ENCODE measurements at places on chromosomes 7 and 10.

DNA sequence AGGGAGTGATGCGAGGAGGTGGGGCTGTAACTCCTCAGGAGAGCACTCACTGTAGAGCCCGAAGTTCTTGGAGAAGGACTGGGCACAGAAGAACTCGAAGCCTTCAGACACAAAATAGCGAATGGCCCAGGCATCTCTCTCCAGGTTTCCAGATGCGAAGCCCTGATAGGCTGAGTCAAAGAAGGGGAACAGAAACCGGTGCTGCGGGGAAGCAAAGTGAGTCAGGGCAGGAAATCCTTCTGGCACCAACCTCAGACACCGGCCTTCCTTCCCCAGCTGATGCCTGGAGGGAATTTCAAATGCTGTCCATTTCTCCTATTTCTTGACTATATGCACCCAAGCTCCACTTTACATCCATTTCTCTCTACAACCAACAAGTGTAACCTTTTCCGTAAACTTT, 26.8 kb downstream of the GOT1 start:
- no peak for DNase-seq

GRCh38 chr7:32496052-32496813, 944 bp downstream of the AVL9 start:
- no peak for DNase-seq

DNA sequence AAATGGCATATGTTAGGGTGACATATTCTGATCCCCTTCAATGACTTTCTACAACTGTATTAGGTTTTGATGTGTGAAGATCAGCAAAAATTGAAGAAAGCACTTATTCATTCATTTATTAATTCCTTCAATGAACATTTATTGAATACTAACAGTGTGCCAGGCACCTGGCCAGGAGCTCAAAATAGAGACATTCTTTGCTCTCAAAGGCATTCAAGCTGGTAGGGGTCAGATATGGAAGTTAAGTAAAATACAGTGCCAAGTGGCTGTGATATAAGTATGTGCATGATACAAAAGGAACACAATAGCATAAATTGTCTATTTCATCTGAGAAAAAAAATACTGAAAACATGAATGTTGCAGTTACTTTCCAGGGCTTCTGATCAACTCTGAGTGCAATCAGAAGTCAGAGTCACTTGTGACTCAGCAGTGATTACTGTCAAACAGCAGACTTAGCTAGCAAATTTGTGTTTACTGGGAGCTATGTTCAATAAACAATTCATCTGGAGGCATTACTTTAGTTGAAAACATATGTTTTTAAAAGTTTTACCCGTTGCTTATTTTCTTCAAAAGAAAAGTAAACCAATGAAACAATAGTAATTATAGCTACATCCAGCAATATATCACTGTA, 60.4 kb upstream of the CACNB2 start:
- DNase-seq: no peak

DNA sequence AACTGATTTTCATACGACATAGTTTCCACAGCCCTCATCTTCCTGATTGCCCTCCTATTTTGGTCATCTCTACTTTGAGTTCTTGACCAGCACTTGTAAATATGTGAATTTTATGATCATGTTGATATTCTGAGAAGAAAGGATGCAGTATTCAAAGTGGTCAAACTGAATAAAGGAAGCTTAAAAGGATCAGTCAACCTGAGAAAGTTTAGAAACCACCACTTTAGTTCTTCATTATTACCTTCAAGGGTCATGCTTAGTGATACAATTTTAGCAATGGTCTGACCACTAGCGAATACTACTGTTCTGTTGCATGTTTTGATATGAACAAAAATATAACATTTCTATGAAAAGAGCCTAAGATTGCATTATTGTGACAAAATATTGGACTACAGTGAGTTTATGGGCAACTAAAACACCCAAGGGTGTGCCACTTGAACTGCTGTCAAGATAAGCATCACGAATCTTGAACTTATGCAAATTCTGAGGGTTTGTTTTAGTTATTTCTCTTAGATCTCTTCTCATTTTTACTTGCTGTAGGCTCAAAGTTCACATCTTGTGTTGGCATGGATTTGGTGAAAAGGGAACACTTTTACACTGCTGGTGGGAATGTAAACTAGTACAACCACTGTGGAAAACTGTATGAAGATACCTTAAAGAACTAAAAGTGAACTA, 247.7 kb downstream of the IPMK start:
- DNase-seq: no peak

GRCh38 chr7:6277476-6277875, 5.1 kb upstream of the CYTH3 start:
- no peak for DNase-seq

DNA sequence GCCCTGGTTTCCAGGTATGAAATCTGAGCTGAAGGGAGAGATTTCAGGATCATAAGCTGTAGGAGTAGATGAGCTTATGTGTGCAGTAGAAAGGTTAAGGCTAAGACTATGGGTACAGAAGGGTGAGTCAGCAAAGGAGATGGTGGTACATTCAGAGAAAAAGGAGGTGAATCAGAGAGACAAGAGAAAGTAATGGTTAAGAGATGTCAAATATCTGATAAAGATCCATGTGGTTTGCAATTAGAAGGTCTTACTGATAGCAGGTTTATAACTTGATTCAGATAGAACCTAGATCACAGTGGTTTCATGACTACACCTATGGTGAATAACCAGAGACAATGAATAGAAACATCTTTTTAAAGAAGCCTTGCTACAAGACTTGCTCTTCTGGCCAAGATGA, 4.5 kb upstream of the NPY start:
- DNase-seq: no peak

GRCh38 chr10:30827531-30828120, 198.1 kb upstream of the LYZL2 start:
- DNase-seq: no peak

GRCh38 chr7:66069732-66070131, 5.9 kb upstream of the ASL start:
- no peak for DNase-seq

- DNase-seq: no peak
Measured at GRCh38 chr10:30062090-30062489, 2.7 kb upstream of the JCAD start.

GRCh38 chr10:130459851-130460490, 323.8 kb downstream of the GLRX3 start:
- DNase-seq: no peak

GRCh38 chr10:13810568-13810967, 223.8 kb downstream of the PRPF18 start:
- no peak for DNase-seq

- DNase-seq: no peak
Measured at GRCh38 chr10:88063861-88064557, 200.6 kb downstream of the PTEN start.

GRCh38 chr10:110684800-110685446, 40.8 kb downstream of the RBM20 start:
- no peak for DNase-seq

DNA sequence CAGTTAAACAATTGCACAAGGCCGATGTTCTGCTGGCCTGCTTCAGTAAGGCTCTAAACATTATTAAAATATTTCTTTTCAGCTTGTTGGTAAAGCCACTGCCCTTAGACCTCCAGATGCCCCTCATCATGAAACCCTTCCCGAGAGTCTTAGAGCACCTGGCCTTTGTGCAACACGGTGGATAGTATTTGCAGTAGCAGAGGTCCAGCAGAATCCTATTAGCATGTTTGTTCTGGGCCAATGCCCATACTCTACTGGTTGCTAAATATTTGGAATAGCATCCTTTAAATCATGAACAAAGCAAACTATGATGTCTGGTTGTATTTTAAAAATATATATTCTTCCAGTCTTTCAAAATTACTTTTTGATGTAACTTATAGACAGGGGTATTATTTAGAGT, 584.6 kb downstream of the CNTNAP2 start:
- DNase-seq: no peak

Data from stimulated activated naive CD8-positive, alpha-beta T cell treated with anti-CD3 and anti-CD28 coated beads, Interleukin-15, Interleukin-2, amounts not matched to agents 100 U/mL and 50 U/mL, for 24 hours (primary cell).